Fibroblast of skin of back (primary cell): ENCODE measurements at places on chromosomes 16 and 17.
A peak's percentile ranks its signal among the peaks of the same experiment; 100 is the strongest.

GRCh38 chr16:84144209-84144858 is 643 bp downstream of the HSDL1 start:
- DNase-seq = no peak

- DNase-seq = no peak
Observed at GRCh38 chr16:1740781-1741490, 30.4 kb downstream of the NME3 start.

DNA sequence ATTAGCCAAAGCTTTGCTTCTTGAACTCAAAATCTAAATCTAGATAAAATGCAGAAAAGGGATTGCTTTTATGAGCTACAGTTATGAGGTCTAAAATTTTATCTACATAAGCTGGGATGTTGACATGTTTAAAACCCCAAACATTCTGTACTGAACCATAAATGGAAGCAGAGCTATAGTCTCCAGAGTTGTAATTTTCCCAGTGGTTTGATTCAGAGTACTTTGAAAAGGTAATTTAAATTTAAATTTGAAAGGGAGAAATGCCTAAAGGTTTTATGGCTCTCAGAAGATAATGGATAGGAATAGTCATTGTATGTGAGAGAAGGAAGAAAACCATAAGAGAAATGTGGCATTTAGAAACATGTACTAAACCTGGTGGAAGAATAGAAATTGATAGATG is 163.2 kb downstream of the PPM1E start:
- DNase-seq = no peak

DNA sequence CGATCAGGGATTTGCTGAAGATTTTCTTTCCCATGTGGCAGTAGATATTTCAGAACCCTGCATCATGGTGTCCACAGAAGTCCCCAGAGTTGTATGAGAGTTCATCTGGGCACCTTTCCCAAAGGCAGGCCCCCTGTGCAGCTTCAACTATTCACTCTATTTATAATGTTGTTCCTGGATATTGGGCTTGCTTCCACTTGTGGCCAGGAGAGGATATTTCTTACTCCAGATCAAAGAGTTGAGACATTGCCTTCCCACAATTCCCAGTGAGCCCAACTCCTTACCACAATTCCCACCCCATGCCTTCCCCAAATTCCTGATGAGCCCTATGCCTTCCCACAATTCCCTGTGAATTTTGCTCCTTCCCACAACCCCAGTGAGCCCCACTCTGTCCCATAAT is 206.9 kb downstream of the WWOX start:
- DNase-seq = peak; percentile 6

DNA sequence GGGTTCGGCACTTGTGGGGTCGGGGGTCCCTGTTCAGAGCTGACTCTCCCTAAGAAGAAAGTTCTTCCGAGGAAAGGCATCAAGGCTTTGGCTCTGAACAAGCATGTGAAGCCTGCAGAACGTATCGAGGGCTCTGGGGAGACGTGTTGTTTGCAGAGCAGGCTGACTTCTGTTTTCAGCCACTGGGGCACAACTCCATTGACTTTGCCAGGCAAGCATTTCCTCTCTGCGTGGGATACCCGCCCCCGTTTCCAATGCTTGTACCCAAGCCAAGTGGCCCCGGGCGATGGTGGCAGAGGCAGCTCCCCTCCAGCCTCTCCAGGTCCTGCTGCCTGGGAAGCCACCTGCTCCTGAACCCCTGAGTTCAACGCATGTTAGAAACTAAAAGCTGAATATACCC is 255.7 kb downstream of the RBFOX3 start:
- DNase-seq = no peak

DNA sequence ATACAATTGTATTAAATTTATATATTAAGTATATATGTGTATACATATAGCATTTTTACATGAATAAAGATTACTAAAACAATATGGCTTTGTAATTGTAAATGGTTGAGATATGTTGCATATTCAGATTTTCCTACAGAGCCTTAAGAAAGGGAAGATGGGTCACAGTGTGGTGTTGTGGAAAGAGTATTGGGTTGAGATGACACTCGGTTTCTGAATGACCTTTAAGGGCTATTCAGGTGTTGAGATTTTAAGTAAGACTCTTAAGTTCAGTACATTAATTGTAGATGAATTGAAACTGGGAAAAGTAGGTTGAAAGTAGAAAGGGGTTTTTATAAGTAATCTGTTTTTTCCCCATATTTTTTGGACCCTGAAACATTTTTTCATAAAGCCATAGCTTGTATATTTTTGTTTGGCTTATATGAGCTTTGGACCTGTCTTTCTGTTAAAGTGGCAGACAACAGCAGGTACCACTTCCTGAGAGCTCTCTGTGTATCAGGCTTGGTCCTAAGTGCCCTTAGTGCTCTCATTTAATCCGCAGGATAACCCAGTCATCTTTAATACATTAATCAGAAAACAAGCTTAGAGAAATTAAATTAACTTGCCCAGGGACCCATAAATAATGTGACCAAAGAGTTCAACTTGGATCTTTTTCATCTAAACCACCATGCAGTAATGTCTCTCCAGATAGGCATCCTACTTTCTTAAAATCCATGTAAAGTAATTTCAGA is 48.5 kb upstream of the MRC2 start:
- no peak for DNase-seq

DNA sequence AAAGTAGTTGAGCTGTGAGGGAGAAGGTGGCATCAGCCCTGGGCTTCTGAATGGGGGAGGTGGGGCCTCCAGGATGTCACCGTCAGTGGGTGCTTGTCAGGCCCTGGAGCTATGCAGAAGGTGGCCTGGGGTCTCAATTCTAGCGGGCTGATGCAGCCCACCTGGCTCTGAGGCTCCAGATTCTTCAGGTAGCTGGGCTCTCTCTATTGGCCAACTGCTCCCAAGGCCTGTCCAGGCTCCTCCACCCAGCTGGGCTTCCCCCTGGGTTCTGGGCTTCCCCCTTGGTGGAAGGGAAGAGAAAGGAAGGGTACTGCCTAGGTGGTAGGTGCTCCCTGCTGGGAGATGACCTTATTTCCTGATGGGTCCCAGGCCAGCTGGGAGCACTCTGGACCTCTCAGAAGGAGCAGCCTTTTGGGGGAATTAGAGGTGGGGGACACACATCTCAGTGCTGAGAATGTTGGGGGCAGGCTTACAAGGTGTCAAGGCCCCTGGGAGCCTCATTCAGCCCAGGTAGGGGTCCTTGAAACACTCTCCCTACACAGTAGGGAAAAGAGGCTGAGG is 1728.3 kb downstream of the TP53TG3F start:
- DNase-seq = no peak

DNA sequence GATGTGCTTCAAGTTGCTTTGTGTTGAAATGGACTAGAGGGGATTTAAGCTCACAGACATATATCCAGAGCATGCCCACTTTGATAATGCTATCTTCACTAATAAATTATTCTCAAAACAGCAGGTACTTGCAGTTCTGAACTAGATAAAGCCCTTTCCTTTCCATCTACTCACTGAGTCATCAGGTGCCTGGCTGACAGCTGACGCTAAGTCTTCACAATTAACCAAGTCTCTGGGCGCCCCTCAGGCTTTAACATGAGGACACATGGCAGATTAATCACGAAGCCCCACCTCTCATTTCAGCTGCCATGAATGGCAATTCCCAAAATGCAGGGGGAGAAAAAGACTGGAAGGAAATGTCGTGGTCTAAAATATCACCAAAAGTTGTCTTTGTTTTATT is 29.5 kb upstream of the CRISPLD2 start:
- no peak for DNase-seq

- DNase-seq = no peak
Observed at GRCh38 chr16:67463059-67463458, 17.9 kb downstream of the ATP6V0D1 start.

- no peak for DNase-seq
Observed at GRCh38 chr16:88407042-88407420, 24.3 kb downstream of the ZNF469 start.

DNA sequence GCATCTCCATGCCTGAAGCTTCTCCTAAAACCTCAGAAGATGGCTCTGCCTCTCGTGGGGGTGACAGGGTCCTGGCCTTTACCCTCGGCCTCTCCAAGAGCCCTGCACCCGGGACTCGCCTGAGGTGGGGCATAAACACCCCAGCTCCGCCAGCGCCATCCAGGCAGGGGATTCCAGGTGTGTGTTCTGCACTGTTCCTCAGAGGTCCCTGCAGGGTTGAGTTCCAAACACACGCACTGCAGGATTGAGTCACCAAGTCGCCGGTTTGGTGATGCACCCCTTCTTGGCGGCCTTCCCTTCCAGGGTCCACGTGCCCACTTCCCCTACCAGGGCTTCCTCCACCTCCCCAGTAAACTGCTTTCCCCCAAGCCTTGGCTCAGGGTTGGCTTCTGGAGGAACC is 40.0 kb upstream of the RBFOX3 start:
- no peak for DNase-seq

DNA sequence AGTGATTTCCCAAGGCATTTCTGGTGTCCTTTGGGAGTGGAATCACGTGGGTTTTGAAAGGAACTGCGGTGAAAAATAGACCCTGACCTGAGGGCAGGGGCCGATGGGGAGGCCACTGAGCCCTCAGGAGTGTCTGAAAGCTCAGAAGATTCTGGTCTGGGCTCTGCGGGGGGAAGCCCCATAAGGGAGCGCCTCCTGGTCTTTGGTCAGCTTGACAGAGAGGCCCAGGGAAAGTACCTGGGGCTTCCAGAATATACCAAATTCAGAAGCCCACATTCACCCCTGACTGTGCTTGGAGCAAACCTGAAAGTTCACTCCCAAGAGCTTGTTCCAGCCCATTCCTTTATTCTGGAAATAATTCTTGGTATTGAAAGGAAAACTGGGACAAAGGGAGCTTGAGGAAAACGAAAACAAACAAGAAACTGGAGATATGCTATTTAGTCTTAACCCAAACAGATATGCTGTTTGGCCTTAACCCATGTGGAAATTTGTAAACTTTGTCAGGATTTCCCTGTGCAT is 23.2 kb upstream of the NAGLU start:
- DNase-seq = no peak

DNA sequence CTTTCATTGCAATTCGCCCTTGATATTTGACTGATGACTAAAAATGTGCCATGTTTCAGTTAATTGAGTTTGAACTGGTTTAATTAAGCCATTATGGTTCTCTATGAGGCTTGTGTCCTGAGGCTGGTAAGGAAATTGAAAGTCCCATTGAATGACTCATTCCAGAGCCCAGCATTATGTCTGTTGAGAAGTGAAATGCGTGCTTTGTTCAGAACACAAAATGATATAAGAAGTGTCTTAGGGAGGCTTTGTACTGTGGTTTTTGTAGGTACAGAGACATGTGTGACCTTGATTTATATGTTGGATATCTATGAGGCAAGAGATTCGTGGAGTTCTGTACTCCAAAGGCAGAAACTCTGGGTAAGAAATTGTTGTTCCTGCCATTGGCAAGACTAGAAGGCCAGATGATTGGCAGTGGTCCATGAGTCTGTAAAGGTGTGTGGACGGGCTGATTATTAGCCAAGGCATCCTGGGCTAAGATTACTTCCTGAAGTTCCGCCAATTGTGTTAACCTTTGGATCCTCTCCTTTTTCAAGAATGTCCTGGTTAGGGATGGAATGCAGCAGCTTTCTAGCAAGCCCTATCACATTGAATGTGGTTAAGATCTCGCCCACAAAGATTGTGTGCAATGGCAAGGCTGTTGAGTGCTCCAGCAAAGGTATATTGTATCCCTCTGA is 103.7 kb downstream of the NPIPB5 start:
- no peak for DNase-seq

- no peak for DNase-seq
Observed at GRCh38 chr16:85248342-85248741, 136.1 kb upstream of the CIBAR2 start.

DNA sequence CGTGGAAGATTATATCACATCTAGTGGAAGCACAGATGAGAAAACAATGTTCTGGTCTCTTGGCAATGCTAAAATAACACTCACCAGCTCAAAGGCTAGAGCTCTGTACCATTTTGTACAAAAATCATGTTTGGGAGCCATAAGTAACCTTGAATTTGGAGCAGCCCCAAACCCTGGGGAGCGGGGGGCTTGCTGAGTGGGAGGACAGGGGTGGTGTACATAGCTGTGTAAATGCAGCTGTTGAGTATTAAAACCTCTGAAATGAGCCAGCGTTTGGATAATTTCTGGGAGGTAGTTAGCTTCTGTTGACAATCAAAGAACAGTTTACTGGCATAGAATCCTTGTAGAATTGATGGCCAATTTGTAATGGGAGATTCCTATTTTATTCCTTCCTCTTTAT is 4.3 kb downstream of the MYH8 start:
- no peak for DNase-seq

DNA sequence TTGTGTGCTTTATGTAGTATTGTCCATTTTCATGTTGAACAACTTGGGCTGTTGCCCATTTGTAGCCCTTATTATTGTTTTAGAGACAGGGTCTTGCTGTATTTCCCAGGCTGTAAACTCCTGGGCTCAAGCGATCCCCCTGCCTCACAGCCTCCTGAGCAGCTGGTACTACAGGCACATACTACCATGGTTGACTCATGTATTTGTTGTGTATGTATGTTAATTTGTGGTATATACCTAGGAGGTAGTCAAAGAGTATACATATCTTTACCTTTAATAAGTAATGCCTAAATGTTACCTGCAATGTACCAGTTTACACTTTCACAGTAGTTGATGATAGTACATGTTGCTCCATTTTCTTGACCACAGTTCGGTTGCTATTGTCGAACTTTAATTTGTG is 18.1 kb downstream of the PPM1D start:
- no peak for DNase-seq

DNA sequence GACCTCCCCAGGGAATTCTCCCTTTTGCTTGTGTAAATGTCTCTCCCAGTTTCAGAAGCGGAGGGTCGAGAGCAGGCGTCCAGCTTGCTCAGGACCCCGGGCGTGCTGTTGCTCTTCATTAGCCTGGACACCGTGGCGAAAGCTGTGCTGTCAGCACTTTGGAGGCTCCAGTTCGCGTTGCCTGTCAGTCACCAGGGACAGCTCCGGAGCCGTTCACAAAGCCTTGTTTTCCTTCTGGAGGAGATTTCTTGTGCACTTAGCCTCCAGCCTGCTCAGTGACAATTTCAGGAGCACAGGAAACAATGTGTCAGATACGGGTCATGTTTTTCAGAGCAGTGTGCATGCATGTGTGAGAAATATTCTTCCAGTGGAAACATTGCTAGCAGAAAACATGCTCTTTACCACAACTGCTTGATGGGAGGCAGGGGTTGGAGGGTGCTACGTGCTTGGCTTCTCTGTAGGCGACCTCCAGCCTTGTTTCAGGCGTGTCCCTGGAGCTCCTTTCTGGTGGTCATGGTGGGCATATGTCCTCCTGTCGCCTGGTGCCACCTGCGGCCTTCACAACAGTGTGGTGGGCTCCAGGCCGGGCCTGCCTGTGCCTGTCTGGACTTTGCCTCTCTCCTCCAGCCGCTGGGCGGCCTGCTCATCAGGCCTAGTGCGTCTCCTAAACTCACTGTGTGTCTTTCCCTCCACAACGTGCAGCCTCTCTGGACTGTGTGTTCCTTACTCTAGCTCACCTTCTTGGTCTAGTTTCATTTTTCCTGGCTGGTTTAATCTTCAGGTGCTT is 29.0 kb downstream of the ZNF750 start:
- DNase-seq = no peak

DNA sequence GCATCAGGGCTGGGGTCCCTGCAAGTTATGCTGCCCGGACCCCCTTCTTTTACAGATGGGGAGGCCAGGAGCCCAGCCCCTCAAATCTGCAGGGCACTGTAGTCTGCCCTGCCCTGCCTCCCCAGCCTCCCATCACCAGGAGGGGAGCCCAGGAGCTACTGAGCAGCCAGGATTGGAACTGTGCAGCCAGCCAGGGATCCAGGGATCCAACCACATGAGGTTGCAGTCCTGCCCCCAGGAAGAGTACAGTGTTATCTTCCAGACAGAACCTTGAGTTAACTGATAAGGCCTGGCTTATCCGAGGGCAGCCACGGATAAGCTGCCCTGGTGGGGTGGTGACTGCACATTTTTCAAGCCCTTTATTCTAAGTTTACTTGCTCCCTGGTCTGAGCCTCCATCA is 11.4 kb upstream of the NDRG4 start:
- DNase-seq = no peak

- peak; percentile 7 for DNase-seq
Observed at GRCh38 chr16:10668322-10669045, 26.2 kb downstream of the TEKT5 start.
